ENCODE measurements at places on chromosomes 5 and 9. TPM values are rescaled to one million over a fixed set of nuclear protein-coding genes. Genes with fewer than 3 reads are reported as not detected.
A peak's percentile ranks its signal among the peaks of the same experiment; 100 is the strongest.

The MLANA gene
- polyA plus RNA-seq, result 0.27 TPM

The PCDH12 gene
- polyA plus RNA-seq, result 0.18 TPM

The SPATA9 gene
- not detected for polyA plus RNA-seq

- peaks cover 20% of the 10 kb centered on the region for H3K36me3 ChIP-seq
- H3K27ac ChIP-seq, result peak overlapping the region; percentile 32
- peaks cover 5% of the 10 kb centered on the region for H3K27me3 ChIP-seq
- H3K4me3 ChIP-seq, result no peak overlapping the region
Measured at GRCh38 chr5:139363937-139364336, 19.2 kb downstream of the SLC23A1 start.

The ARL14EPL gene
- polyA plus RNA-seq, result not detected

DNA sequence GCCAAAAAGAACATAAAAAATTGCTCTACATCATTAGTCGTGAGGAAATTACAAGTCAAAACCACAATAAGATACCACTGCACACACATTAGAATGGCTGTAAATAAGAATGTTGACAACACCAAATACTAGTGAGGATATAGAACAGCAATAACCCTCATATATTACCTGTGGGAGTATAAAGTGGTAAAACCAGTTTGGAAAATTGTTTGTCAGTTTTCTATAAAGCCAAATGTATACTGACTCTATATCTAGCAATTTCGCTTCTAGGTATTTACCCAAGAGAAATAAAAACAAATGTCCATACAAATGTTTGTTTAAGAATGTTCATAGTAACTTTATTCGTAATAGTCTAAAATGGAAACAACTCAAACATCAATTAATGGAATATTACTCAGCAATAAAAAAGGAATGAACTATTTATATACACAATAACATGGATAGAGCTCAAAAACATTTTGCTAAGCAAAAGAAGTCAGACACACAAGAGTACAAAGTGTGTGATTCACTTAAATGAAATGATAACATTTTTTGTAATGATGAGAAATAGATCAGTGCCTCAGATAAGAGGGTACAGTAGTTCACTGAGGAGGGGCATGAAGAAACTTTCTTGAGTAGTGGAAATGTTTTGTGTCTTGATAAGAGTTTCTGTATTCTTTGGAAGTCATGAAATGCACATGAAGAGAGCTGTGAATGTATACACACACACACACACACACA lies 219.6 kb upstream of the ZNF462 start:
- no peak for DNase-seq
- peaks cover 9% of the 10 kb centered on the region for H3K4me1 ChIP-seq
- no peak overlapping the region for H3K27ac ChIP-seq
- H3K4me3 ChIP-seq, result no peak overlapping the region

DNA sequence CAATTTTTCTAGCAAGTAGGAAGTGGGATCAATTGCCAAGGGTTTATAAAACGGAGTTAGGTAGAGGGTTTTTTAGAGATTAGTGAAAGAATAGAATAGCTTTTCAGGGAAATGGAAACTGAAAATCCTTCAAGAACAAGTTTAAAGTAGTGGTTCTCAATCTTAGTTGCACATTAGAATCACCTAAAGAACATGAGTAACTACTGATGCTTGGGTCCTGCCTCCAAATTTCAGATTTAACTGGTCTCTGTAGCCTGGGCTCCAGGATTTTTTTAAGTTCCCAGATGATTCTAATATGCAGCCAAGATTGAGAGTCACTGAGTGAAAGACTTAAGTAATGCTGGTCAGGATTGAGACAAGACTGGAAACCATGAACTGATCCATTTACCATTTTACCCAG lies 20.5 kb downstream of the ELOVL7 start:
- no peaks in the 10 kb centered on the region for H3K36me3 ChIP-seq
- no peak overlapping the region for H3K27ac ChIP-seq
- peaks cover 6% of the 10 kb centered on the region for H3K27me3 ChIP-seq
- H3K4me1 ChIP-seq, result no peaks in the 10 kb centered on the region
- no peak for DNase-seq
- H3K4me3 ChIP-seq, result no peak overlapping the region

DNA sequence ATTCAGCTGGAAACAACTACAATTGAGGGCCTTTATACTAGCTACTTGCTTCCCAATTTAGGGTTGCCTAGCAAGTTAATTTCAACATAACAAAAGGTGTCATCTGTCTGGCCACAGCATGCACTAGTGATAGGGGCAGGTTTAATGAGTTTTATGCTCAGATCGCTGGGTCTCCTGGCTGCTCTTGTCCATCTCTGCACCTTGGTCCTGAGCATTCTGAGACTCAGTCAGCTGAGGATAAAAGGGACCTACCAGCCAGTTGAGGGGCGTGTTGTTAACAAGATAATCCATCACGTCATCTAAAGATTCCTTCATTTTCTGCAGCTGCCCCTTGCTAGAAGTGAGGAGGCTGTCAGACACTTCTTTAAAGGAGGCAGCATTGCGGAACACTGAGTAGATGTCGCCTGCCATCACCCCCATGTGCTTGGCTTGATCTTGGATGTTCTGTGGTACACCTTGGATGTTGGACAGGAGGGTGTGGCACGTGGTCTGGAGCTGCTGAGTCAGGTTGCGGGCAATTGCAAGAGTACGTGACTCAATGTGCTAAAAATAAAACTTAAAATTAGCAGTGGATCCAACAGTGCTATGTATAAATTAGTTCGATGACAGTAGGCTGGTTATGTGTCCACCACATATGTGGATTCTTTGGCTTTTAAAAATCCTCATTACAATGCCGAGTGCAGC lies 11.0 kb downstream of the PLIN2 start:
- H3K27me3 ChIP-seq, result peaks cover 2% of the 10 kb centered on the region
- H3K27ac ChIP-seq, result no peak overlapping the region
- peaks cover 29% of the 10 kb centered on the region for H3K36me3 ChIP-seq
- H3K4me3 ChIP-seq, result no peak overlapping the region
- DNase-seq, result no peak

The GFPT2 gene
- polyA plus RNA-seq, result not detected

DNA sequence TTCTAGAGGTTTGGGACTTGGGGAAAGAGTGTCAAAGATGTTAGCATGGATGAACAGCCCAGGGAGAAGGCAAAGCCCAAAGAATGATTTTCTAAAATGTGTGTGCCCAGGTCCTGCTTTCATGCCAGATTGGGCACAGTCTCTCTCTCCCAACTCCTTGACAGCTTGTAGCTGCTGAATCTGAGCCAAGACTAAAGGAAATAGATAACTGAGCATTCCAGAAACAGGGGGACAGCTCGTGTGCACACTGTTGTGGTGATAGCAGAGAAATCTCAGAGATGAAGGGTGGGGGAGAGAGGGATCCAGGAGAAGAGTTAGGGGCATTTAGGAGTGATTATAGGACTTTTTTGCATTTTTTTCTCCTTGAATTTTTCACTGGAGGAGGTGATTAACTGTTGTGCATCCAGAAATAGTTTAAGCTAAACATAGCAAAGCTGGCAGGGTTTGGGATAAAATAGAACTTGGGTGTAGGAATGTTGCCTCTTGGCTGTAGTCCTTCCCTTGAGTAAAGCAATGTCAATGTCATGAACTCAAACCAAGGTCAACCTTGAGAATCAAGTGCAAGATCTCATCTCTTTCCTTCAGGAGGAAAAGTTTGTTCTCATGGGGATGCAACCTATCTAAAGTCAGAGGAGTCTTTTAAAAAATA lies 245.9 kb downstream of the SH3GL2 start:
- H3K36me3 ChIP-seq, result no peaks in the 10 kb centered on the region
- H3K4me1 ChIP-seq, result no peaks in the 10 kb centered on the region
- H3K4me3 ChIP-seq, result no peak overlapping the region
- no peaks in the 10 kb centered on the region for H3K27me3 ChIP-seq
- no peak overlapping the region for H3K27ac ChIP-seq

GRCh38 chr5:115588640-115589039 lies 13.6 kb downstream of the TICAM2 start:
- DNase-seq, result no peak
- no peak overlapping the region for H3K4me3 ChIP-seq
- H3K36me3 ChIP-seq, result no peaks in the 10 kb centered on the region

The SHROOM1 gene
- polyA plus RNA-seq, result 1.4 TPM

The EGFLAM gene
- polyA plus RNA-seq, result not detected

The TEX48 gene
- polyA plus RNA-seq, result not detected

DNA sequence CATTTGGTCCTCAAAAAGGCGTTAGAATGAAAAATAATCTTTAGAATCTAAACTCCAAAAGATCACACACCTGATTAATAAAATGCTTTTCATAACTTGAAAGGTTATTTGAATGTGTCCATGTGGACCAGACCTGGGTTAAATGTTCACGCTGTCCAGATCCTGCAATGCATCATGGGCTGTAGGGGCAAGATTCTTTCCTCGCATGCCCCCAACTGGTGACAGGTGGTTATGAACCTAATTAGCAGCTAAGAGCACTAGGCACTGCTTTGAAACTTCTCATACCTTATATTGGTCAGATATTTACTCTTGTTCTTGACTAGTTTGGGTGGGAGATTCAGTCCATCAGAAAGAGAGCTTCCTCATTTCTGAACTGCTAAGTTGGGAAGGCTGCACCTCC lies 19.3 kb upstream of the PIP5K1B start:
- no peaks in the 10 kb centered on the region for H3K36me3 ChIP-seq
- no peak overlapping the region for H3K27ac ChIP-seq
- no peak for DNase-seq
- peaks cover 3% of the 10 kb centered on the region for H3K27me3 ChIP-seq
- no peaks in the 10 kb centered on the region for H3K4me1 ChIP-seq
- no peak overlapping the region for H3K4me3 ChIP-seq

The ZNF354C gene
- polyA plus RNA-seq, result 0.58 TPM

The CNTFR gene
- not detected for polyA plus RNA-seq

The SPATA31A1 gene
- polyA plus RNA-seq, result not detected

The SLC24A2 gene
- polyA plus RNA-seq, result not detected

- H3K36me3 ChIP-seq, result no peaks in the 10 kb centered on the region
- H3K27me3 ChIP-seq, result peaks cover 7% of the 10 kb centered on the region
- no peaks in the 10 kb centered on the region for H3K4me1 ChIP-seq
- no peak overlapping the region for H3K27ac ChIP-seq
- DNase-seq, result no peak
- no peak overlapping the region for H3K4me3 ChIP-seq
Measured at GRCh38 chr9:4077499-4078102, 222.3 kb downstream of the GLIS3 start.

The EHMT1 gene
- 62.7 TPM for polyA plus RNA-seq

GRCh38 chr9:110049699-110050450 lies 158.1 kb downstream of the C9orf152 start:
- H3K4me1 ChIP-seq, result peaks cover 32% of the 10 kb centered on the region
- peaks cover 11% of the 10 kb centered on the region for H3K27me3 ChIP-seq
- H3K27ac ChIP-seq, result peak overlapping the region; percentile 61
- peak overlapping the region; percentile 83 for H3K4me3 ChIP-seq

- H3K4me3 ChIP-seq, result no peak overlapping the region
- no peaks in the 10 kb centered on the region for H3K36me3 ChIP-seq
- no peaks in the 10 kb centered on the region for H3K27me3 ChIP-seq
- no peaks in the 10 kb centered on the region for H3K4me1 ChIP-seq
- H3K27ac ChIP-seq, result no peak overlapping the region
Measured at GRCh38 chr5:97628031-97628430, 445.0 kb upstream of the RIOK2 start.

DNA sequence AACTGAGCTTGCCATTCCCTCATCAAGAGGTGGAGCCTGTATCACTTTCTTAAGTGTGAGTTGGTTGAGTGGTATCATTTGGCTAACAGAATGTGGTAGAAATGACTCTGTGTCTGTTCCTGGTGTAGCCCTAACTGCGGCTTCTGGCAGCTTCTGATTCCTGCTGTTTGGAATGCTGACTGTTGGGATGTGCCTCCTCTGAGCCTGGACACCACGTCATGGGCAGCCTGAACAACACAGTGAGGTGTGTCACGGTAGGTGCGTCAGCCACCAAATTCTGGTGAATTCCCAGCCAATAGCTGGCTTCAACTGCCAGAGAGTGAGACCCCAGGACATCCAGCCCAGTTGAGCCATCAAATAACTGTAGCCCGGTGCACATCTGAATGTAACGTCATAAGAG lies 6.1 kb upstream of the C9orf152 start:
- H3K27ac ChIP-seq, result no peak overlapping the region
- H3K4me3 ChIP-seq, result no peak overlapping the region
- H3K27me3 ChIP-seq, result no peaks in the 10 kb centered on the region
- H3K4me1 ChIP-seq, result no peaks in the 10 kb centered on the region

DNA sequence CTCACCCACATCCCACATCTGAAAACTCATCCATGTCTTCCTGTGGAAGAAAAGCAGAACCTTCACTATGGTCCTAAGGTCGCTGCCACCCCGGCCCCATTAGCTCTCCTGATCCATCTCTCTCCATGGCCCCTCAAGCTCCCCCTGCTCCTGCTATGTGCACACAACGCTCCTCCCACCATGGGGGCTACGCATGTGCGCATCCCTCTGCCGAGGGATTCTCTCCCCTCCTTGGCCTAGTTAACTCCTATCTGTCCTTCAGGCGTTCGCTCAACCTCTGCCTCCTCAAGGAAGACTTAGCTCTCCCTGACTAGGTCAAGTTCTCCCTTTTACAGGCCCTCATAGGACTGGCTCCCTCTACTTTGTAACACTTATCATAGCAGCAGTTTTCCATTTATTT lies 9.8 kb downstream of the AKNA start:
- H3K4me1 ChIP-seq, result peaks cover 95% of the 10 kb centered on the region
- H3K36me3 ChIP-seq, result peaks cover 61% of the 10 kb centered on the region
- H3K4me3 ChIP-seq, result peak overlapping the region; percentile 93
- H3K27ac ChIP-seq, result peak overlapping the region; percentile 90
- H3K27me3 ChIP-seq, result peaks cover 69% of the 10 kb centered on the region

The GPR151 gene
- not detected for polyA plus RNA-seq

DNA sequence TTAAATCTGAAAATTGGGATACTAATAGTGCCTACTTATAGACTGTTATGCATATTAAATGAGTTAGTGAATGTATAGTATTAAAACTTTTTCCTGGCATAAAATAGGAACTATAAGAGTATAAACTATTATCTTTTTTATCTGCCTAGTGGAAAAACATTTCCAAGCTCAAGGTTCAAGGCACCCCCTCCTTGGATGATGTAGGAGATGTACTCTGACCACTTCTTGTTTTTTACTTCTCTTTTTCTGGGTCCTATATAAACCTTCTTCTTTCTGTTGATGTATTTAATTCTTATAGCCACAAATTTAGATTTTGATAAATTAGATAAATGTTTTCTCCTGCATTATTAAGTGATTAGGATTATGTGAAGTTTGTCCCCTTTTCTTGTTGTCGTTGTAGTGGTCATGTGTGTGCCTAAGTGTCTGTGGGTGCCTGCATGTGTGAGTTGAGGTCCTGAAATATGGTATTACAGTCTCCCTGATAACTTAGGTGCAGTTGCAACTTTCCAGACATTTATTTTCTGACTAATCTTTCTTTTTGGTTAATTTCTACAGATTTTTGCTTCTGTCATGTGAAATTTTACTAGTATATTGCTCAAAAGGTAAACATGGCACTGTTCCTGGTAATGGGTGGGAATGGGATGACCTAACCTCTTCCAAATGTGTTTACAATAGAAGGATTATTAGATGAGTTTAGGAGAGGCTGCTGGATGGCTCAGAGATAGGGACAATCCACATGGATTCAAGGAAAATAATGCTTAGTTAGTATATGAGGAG lies 160.8 kb upstream of the CDKN2B start:
- no peak for DNase-seq
- no peaks in the 10 kb centered on the region for H3K4me1 ChIP-seq
- peaks cover 2% of the 10 kb centered on the region for H3K27me3 ChIP-seq
- H3K36me3 ChIP-seq, result no peaks in the 10 kb centered on the region
- no peak overlapping the region for H3K27ac ChIP-seq

Data from immature natural killer cell (primary cell).